ENCODE measurements at places on chromosomes 13 and 19.
A peak's percentile ranks its signal among the peaks of the same experiment; 100 is the strongest.

DNA sequence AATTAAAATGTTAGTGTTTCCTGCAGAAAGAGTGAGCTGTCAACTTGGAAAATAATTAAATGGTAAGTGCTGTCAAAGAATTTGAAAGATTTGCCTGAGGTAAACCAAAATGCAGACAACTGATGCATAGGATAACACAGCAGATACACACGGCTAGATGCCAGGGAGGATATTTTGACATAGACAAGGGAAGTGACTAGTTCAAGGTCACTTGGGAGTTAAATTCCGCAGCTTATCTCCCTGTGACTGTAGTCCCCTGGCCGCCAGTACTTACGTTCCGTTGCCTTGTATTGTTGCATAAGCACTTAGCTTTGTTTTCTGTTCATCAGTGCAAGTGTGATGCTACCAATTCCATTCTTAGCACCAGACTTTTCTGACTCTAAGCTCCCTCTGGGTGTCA is 247.3 kb upstream of the MAB21L1 start:
- no peak for DNase-seq

GRCh38 chr13:35499196-35499662 is 22.7 kb upstream of the MAB21L1 start:
- no peak for DNase-seq

DNA sequence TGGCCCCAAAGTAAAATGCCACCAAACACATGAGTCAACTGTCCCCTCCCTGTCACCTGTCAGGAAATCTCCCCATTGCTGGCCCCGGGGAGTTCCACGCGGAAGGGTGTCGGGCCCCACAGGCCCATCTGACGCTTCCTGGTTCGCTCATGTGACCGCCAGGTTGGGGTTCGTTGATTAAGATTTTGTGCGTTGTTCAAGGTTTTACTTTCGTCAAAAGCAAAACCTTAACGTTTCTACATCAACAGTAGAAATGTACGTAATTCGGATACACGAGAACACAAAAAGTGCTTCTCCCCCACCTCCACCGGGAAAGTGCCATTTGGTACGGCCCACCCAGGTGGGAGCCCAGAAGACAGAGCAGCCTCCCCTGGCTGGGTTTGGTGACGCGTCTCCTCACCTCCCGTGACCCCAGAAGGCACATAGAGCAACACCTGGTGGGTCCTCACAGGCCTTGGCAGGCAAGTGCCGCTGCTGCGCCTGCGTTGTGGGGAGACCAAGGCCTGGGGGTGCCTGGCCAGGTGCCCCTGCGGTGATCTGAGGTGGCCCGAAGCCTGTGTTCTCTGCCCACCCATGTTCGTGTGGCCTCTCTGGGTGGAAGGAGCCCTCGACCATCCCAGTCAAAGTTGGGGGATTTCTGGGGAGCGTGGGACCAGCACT is 161.6 kb downstream of the KDM4B start:
- DNase-seq = no peak

DNA sequence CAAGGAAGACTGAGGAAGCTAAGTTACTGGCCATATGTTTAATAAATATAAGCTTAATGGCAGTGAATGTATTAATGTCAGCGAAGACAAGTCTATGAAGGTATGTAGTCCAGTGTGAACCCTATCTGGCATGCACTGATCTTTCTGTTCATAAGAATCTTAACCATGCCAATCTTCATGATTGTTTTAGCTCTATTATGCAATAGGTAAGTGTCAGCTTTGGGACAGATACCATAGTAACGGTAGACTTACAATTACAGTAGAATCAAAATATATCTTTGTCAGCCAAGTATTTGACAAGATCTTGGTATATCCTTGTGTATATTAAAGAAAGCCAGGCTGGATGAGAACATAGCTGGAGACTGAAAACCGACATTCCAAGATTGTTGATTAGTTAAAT is 428.5 kb downstream of the SPRY2 start:
- no peak for DNase-seq

GRCh38 chr19:45150751-45151281 is 10.0 kb downstream of the NKPD1 start:
- no peak for DNase-seq

- no peak for DNase-seq
Observed at GRCh38 chr13:36131931-36132297, 732 bp upstream of the DCLK1 start.

DNA sequence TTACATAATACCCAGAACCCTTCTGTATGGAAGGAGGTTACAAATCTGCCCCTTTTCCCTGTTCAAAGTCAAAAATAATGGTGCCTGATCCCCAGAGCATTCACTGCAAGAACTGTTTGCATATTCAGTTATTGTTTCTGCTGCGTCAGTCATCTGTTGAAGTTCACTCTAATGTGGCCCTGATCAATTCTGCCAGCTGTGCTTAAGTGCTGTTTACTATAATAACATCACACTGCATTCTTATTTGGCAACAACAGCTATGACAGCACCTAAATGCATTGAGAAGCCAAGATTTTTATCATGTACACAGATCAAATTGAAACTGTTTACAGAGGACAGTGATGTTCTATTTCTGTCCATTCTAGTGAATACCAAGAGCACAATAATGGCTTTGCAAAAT is 115.9 kb downstream of the DACH1 start:
- no peak for DNase-seq

DNA sequence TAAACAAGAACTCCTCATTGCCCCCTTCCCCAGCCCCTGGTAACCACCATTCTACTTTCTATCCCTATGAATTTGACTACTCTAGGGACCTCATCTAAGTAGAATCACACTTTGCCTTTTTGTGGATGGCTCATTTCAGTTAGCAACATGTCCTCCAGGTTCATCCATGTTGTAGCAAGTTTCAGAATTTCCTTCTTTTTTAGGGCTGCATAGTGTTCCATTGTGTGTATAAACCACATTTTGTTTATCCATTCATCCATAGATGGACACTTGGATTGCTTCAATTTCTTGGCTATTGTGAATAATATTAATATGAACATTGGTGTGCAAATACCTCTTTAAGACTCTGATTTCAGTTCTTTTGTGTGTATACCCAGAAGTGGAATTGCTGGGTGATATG is 4.8 kb upstream of the DHRS12 start:
- no peak for DNase-seq

GRCh38 chr13:114157869-114158495 is 21.1 kb upstream of the CFAP97D2 start:
- no peak for DNase-seq

DNA sequence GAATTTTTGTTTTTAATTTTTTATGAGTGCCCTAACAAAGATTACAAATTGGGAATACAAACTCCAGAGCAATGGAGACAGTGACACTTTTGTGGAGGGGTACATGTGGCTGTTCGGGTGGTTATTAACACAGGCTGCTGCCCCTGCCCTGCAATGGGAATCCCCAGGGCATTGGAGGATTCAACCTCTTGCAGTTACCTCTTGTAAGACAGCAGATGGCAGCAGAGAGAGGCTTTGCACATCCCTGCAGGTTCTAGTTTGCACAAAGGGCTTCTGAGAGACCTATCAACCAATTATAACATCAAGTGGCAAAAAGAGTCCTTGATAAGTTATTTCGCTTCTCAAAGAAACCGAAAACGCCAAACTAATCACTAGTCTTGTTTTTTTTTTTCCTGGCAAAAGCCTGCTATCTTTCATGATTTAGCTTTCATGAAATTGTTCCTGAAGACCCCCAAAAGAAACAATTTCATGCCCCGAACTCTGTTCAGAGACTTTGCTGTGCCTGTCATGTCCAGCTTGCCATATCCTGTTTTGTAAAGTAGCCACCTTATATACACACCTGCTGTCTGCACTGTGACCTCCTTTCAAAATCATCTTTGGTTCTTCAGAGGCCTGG is 10.4 kb downstream of the GJB2 start:
- peak; percentile 79 for DNase-seq

DNA sequence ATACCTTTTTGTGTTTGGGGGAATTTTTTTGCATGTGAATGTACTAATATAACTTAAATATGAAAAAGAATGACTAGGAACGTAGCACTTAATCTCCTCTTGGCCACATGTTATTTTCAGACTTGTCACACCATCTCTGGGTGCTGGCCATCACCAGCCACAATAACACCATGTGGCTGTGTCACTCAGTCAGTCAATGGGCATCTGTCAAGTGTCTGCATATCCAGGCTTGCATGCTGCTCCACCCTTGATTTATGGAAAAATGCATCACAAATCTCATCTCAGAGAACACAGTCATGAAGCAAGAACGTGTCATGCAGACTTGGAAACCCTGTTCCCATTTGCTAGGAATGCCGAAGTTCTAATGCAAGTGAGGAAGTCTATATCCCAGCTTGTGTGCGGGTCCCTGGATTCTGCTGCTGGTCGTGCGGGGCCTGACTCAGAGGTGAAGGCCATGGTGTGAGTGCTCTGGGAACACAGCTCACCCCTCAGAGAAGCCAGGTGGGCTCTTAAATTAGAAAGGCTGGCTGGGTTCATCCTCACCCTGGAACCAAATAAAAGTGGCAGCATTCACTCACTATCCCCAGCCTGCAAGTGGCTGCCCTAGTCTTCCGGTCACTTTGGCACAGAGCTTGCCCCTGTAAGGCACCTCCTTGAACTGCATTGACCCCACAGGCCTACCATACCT is 53.6 kb upstream of the ARHGEF7 start:
- DNase-seq = no peak

DNA sequence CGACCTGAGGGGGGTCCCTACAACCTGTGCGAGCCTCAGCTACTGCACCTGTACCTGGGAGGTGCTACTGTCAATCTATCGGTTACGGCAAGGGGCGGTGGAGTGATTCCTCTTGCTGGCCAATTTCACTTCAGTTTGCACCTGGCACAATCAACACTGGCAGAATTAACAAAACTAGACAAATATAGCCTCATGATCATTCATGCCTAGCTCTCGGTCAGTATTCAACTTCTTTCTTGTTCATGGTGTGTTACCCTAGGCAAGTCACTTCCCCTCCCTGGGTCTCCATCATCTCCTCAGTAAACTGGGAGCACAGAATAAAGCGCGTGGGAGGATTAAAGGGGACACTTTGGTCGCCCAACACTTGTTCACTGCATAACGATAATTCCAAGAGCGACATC is 618 bp downstream of the HAUS8 start:
- DNase-seq = no peak

- peak; percentile 90 for DNase-seq
Observed at GRCh38 chr19:1248786-1249297, 459 bp downstream of the MIDN start.

DNA sequence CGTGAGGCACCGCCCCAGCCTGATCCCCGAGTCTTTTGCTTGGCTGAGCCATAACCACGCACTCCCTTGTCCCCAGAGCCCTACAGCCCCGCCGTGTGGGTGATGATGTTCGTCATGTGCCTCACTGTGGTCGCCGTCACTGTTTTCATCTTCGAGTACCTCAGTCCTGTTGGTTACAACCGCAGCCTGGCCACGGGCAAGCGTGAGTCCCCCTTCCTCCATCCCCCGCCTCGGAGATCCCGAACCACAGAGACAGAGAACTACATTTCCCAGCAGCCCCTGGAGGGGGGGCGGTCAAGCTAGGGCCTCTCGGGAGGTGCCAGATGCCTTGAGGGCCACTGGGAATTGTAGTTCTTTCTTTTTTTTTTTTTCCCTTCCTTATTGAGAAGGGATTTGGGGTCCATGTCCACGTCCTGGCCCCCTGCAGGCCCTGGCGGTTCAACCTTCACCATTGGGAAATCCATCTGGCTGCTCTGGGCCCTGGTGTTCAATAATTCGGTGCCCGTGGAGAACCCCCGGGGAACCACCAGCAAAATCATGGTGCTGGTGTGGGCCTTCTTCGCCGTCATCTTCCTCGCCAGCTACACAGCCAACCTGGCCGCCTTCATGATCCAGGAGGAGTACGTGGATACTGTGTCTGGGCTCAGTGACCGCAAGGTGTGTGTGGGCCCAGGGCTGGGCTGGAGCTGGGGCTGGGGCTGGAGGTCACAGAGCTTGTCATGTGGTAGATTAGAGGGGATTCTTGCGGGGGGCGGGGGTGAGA is 25.9 kb downstream of the GRIN2D start:
- DNase-seq = peak; percentile 96

DNA sequence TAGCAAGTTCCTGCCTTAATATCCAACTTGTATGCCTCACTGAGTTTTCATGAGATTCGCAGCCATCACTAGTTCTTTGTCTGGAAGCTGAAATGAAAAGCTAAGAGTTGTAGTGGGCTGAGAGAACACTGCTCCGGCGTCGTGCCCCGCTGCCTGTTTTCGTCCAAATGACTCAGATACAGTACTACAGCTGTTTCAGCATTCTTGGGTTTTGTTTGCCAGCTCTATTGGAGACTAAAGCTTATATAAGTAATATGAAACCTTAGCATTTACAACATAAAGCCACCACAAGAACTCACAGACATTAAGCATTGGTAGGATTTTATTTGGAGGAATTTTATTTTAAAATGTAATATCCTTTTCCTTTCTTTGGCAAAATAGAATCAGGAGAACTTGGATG is 299.7 kb downstream of the DLEU7 start:
- peak; percentile 36 for DNase-seq

GRCh38 chr19:48925240-48925843 is 8.2 kb upstream of the DHDH start:
- no peak for DNase-seq
